Stimulated activated CD4-positive, alpha-beta T cell treated with anti-CD3 and anti-CD28 coated beads, Interleukin-1b, Interleukin-23, amount 100 ng/mL, for 1 hour (primary cell): ENCODE measurements at places on chromosomes 12 and 14.

DNA sequence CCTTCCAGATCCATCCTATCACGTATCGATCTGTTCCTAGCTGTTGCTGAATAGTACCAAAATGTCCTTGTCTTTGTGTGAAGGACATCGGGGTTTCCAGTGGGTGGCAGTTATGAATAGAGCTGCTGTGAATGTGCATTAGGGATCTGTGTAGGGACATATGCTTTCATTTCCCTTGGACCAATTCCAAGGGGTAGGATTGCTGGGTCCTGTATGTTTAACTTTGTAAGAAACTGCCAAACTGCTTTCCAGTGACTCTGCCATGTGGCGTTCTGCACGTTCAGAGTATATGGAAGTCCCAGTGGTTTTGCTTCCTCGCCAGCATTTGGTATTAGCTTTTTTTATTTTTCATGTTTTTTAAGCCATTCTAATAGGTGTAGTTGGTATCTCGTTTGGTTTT is 28.6 kb downstream of the PACS2 start:
- DNase-seq, result no peak

- no peak for DNase-seq
Measured at GRCh38 chr14:56211084-56211483, 92.9 kb downstream of the PELI2 start.

GRCh38 chr12:10612984-10613348 is 443 bp downstream of the MAGOHB start:
- DNase-seq, result no peak

DNA sequence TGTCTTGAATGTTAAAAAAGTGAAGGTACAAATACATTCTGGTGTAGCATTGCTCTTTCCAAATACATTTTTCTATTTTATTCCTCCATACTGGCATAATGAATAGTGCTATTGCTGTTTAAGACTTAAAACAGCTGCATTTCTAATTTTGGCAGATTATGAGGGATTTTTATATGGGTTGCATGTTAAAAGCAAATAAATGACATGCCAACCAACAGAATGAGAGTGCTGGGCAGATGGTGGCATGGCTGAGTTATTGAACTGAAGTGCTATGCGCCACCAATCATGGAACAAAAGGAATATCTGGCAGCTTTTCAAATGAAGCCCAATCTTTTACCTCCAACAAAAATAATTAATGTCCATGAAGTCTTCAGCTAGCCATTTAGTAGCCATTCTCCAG is 215.0 kb downstream of the PRKD1 start:
- no peak for DNase-seq

- no peak for DNase-seq
Measured at GRCh38 chr12:31019561-31019960, 54.1 kb upstream of the DDX11 start.

- peak; percentile 39 for DNase-seq
Measured at GRCh38 chr12:118377884-118378470, 1.6 kb downstream of the SUDS3 start.

DNA sequence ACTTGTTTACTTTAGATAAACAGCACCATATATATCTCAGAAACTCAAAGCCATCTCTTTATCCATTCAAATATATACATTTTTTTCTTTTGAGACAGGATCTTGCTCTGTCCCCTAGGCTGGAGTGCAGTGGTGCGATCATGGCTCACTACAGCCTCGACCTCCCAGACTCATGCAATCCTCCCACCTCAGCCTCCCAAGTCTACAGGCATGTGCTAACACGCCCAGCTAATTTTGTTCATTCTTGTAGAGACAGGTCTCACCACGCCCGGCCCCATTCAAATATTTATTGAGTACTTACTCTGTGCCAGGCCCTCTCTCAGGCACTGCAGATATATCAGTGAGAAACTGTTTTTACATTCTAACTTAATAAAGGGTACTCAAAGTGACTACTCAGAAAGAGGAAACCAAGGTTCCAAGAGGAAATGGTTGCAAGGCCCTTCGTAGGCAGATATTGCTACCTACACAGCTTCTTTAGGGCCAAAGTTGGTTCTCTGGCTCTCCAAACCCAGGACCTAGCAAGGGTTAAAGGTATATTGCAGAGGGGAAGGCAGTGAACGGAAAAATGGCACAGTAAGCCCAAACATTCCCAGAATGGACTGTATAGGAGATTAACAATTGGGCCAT is 2.9 kb downstream of the ATXN3 start:
- no peak for DNase-seq

GRCh38 chr14:104732931-104733681 is 9.1 kb downstream of the ADSS1 start:
- DNase-seq, result no peak

DNA sequence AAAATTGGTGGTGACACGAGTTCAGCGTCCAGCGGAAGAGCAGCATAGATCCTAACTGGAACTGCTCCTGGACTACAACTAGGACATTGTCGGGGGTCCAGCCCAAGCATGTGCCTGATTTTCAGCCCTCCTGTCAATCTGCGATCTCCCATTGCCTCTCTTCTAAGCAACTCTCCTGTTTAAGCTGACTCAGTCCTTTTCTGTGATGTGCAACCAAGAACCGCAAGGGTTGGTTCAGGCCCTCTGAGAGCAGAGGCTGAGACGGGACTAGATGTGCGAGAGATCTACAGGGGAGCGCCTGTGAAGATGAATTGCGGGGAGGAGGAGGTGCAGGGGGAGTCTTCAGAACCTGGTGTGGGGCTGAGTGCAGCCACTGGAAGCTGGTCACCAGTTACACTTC is 3.7 kb upstream of the PAPLN start:
- DNase-seq, result no peak

DNA sequence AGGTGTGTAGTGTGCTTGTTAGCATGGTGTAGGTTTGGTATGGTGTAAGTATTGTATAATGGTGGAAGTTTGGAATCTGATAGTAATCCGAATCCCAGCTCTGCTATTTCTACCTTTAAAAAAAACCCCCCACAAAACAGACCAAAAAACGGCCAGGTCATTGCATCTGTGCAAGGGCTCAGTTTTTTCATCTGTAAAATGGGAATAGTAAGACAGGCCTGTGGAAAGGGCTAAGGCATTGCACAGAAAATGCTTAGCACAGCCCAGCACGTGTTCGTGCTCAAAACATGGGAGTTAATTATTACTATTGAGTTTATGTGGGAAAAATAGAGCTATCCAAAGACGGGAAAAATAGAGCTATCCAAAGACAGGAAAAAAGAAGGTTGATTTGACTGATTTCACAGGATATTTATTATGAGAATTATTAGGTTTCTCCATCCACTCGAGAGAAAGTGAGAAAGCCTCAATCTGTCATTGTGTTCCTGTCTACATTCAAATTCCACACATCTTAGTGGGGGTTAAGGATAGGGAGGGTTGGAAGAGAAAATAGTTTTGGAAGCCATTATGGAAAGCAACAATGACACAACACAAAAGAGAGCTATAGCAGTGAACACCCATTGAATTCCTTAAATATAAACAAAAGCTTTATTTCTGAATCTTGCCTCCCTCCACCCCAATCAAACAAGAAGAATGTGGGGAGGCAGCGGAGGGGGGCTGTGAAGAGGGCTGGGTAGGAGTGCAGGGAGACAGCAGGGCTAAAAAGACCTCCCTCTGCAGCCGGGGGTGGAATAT is 126.8 kb upstream of the MAX start:
- no peak for DNase-seq

DNA sequence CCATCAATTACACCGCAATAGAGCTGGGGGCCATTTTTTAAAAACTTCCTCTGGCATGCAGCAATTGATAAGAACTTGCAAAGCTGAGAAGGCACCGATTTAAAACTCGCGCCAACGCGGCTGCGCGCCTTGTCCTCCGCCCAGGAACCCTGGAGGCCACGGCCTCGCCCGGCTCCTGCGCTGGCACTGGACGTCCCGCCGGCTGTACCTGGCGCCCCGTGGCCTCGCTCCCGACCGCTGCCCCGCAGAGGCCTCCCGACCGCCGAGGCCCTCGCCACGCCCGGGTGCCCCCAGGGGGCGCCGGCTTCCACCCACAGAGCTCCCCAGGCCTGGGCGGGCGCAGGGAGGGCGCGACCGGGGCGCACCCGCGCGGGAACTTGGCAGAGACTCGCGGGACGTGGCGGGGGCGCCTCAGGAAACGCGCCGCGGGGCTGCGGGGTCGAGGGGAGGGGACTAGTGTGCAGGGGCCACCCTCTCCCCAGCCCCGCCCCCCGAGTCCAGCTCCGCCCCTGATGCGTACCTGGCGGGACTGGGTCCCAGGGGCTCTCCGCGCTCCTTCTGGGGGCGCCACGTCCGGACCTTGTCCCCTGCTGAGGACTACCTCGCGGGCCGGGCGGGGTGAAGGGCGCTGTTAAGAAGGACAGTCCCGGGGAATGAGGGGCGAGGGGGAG is 65.7 kb downstream of the TNFAIP2 start:
- no peak for DNase-seq

DNA sequence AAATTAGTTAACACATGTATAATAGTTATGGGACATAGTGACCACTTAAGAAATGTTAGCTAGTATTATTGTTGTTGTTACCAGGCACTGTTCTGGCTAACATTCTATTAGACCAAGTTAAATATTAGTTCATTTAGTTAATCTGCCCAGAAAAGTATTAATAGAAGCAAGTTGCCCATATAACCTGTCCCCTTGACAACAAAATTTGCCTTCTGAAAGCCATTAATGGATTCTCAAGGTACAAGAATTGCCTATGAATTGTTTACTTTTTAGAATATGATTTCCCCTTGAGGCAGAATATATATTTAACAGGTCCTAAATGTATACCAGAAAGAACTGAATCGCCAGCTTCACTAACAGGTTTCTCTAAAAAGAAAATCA is 167.3 kb upstream of the TMCC3 start:
- DNase-seq, result no peak

DNA sequence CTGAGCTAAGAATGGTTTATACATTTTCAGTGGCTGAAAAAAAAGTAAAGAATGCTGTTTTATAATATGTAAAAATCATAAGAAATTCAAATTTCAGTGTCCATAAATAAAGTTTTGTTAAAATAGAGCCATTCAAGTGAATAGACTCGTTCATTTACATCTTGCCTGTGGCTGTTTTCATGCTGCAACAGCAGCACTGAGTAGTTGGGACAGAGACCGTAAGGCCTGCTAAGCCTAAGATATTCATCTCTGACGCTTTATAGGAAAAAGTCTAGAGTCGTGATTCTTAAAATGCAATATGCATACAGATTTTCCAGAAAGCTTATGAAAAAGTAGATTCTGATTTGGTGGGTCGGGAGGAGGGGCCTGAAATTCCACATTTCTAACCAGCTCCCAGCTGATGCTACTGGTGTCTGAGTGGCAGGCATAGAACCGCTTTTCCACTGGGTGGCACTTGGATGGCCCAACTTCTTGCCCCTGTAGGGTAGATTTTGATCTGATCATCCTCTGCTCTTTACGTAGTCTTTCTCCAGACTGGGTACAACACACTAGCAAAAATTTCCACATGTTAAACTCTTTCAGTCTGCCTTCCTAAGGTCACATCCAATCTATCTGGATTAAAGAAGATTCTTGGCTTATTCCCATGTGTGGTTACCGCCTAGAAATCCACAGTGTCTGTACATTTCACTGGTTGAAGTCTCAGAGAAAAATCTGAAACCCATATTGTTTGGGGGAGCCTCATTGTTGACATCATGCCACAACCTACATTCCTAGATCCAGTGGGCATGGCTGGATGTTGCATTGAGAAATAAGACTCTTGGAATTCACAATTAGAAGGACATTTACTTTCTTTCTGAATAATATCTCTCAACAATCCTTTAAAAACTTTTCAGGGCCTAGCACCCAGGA is 151.2 kb downstream of the C12orf75 start:
- DNase-seq, result no peak

DNA sequence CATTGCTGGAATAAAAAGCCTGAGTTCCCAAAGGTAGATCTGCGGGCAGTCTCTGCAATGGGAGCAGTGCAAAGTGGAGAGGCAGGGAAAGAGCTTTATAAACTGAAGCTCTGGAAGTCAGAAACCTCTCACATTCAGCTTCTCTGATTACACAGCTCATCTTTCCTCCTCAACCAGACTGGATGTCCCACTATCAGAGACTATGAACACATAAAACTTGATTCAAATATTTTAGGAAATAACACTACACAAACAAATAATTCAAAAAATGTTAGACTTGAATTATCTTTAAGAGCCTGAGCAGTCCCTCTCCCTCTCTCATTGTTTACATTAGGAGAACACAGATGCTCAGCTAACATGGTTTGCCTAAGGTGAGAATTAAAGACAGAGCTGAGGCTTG is 72.9 kb downstream of the DENND5B start:
- no peak for DNase-seq

DNA sequence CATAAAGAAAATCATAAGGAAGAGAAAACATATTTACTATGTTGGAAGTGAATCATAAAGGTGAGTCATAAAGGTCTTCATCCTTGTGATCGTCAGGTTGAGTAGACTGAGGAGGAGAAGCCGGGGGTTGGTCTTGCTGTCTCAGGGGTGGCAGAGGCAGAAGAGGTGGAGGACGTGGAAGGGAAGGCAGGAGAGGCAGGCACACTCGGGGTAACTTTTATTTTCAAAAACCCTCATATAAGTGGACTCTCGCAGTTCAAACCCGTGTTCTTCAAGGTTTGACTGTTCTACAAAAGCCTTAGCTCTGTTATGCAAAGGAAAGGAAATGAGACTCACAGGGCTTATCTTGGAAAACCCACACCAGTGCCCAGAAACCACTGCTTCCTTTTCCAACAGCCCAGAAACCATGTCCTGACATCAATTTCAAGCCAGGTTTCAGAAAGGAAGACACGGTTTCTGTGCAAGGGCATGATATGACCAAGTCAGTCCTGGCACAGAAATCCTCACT is 14.0 kb downstream of the SMCO2 start:
- no peak for DNase-seq

DNA sequence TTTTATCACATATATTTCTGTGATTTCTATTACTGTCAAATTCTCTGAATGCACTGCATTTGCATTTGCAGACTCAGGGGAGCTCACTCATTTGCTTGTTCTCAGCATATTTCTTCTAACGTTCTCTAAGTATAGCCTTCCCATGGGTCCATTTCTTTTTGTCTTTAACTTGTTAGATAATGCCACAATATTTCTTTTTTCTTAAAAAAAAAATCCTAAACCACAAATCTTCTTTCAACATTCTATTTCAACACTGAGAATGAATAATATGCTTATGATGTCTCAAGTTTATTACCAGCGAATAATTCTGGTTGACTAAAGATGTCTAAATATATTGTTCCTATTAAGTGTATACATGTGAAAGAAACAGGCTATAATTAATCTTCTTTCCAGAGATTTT is 200.2 kb downstream of the ANO6 start:
- DNase-seq, result no peak

DNA sequence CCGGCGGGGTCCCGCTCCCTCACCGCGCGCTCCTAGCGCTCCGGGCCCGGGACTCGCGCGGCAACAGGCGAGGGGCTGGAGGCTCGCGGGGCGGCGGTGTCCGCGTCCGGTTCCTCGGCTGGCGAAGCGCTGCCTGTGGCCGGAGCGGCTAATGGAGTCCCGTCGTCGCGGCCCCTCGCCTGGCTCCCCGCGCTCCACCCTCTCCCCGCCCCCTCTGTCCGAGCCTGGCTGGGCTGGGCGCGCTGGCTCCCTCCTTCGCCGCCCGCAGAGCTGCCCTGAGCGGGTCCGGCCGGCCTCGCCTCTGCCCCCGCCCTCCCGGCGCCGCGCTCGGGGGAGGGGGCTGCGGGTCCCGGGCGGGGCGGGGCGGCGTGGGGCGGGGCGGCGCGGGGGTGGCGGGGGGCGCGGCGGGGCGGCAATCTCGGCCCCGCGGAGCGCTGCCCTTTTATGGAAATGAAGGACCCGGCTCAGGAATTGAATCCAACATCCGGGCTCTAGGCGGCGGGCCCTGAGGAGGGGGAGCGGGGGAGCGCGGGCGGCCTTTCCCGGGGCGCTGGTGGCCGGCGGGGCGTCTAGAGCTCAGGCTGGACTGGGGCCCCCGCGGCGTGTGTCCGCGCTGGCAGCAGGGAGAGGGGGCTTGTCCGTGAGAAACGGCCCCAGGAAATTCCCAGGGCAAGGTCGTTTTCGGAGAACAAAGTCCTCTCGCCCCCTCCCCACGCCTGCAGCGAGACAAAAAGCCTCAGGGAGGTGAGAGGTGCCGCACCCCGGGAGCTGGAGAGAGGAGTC is at the start of gene FERMT2:
Gene FERMT2, minus strand, starts transcription at position 153 of the 783 bp plus-strand sequence. CDS start 482 bp downstream, outside the sequence.
- no peak for DNase-seq
